Natural killer cell treated with Interleukin-12 subunit alpha and Interleukin-12 subunit beta and Interleukin-15 and Interleukin-18, amount 100 ng/mL, for 72 hours (primary cell): ENCODE measurements at places on chromosomes 7 and 10.
A peak's percentile ranks its signal among the peaks of the same experiment; 100 is the strongest.

DNA sequence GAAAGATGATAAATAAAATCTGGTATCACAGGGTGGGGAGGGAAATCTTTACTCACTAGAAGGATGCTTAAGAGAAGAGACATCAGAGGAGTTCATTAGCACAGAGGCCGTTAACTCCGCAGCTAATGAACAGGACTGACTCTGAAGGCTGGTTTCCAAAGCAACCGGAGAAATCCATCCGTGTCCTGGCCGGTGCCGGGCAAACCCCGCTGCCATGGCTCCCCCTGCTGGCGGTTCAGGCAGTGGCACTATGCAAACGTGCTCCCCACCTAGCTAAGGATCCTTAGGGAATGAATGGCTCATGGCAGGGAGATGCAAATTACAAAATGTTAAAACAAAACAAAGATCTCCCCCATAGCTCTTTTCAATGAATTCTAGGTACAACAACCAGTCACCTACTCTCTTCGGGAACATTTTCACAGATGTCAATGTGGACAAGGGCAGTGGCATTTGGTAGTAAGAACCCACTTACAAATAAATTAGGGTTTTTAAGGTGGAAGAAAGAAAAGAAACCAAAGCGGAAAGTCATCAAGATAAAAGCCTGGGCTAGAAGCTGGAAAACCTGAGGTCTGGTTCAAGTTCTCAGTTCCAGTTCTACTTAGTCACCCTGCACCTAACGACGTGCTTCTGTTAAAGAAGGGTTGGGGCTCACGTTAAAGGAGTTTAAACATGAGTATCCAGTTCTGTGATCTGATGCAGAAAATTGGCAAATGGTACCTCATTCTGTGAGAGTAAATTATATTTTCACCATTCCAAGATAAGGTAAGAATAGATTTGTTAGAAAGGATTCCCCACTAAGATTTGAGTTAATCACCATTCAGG, 138.2 kb downstream of the SVIL start:
- peak; percentile 75 for DNase-seq

GRCh38 chr10:64454962-64455361, 933.8 kb downstream of the REEP3 start:
- no peak for DNase-seq

DNA sequence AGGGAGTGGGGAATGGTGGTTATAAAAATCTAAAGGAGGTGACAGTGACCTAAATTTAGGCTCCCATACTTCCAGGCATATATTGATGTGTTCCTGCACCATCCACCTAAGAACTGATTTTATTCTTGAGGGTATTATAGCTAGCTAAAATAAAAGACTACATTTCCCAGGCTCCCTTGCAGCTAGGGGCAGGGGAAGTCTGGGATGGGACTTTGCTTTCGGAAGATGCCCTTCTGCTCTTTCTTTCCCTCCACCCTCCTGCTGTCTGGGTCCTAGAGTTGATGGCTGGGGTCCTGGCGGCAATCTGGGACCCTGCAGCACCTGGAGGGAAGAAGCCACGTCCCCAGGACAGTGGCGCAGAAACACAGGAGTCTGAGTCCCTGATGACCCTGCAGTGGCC, 53.8 kb upstream of the SAMD8 start:
- DNase-seq, result no peak

GRCh38 chr7:28784171-28784902, 173.8 kb downstream of the TRIL start:
- DNase-seq, result no peak

GRCh38 chr10:132163278-132163765, 23.4 kb upstream of the DPYSL4 start:
- no peak for DNase-seq

DNA sequence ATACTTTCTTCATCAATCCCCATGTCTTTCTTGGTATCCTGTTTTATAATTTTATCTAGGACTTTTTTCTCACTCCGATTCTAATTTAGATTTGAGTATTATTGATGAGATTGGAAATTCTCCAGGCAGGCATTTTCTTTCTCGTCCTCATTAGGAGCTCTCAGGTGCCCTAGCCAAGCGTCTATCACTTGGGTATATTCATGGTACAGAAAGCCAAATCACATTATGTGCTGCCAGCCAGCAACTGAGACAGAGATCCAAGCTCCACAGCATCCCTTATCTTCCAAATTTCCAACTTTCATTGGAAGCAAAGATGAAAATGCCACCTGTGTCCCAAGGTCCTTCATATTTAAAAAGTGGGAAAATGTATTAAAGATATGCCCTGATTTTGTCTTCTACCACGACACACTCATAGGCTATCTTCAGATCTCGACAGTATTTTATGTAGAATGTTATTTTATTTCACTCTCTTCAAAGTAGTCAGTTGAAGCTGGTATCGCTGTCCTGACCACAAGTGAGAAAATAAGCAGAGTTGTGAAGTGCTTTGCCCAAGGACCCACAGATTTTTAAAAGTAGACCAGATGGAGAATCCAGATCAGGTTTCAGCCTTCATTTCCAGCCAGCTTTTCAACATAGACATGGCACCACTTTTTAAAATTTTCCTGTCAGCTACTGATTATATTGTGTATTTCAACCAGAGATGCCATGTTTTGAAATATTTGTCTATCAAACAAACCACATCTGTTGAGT, 773.4 kb downstream of the CNTNAP2 start:
- DNase-seq, result no peak

DNA sequence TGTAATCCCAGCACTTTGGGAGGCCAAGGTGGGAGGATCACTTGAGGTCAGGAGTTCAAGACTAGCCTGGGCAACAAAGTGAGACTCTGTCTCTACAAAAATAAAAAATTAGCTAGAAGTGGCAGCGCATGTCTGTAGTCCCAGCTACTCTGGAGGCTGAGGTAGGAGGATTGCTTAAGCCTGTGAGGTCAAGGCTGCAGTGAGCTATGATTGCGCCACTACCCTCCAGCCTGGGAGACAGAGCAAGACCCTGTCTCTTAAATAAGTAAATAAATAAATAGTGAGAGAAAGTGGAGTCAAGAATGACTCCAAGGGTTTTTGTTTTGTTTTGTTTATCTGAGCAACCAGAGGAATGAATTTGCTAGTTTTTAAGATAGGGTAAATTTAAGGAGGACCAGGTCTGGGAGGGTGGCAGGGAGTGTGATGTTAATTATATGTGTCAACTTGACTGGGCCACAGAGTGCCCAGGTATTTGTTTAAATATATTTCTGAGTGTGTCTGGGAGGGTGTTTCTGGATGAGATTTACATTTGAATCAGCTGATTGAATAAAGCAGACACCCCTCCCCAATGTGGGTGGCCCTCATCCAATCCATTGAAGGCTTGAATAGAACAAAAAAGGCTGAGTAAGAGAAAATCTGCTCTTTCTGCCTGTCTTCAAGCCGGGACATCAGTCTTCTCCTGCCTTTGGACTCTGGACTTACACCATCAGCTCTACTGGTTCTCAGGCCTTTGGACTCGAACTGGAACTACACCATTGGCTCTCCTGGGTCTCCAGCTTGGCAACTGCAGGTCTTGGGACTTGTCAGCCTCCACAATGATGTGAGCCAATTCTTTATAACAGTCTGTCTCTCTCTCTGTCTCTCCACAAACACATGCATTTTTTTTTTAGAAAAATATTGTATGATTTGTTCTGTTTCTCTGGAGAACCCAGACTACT, 23.5 kb downstream of the IMPDH1 start:
- DNase-seq, result no peak

GRCh38 chr7:27714831-27715444, 25.0 kb upstream of the TAX1BP1 start:
- DNase-seq, result no peak

DNA sequence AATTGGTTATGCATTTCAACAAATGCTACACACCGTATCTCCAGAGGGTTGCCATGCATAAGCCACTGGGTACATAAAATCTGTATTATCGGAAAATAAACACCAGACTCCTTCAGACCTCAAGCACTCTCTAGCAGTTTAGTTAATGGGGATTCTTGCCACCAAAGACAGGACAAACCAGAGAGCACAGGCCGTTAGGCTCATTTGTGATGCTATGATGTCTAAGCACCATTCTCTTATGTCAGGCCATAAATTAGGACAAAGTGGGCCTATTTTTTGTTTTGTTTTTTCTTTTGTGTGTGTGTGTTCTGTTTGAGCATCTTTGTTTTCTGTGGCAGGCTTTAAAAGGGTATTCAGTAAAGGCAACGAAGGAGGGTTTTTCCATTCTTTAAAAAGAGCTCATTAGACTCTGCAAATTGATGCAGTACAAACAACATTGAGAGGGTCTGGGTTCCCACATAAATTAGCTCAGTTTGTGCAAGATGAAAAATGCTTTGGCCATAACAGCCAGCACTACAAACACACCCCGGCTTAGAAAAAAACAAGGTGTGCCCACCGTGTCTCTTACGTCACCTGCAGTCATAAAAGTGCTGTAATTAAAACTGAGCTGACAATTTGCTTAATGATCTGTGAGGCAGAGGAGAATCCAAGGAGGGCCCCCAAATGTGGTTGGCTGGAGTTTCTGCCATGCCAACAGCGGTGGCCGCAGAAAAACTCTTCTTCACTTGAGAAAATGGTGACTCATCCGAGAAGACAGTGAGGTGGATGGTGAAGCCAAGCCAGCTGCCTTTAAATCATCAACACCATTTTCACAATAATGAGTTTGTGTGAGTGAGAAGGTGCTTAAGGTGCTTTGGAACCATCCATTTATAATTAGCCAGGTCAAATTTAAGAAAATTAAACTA, 297.9 kb downstream of the GATA3 start:
- DNase-seq, result no peak

- no peak for DNase-seq
Observed at GRCh38 chr7:132837529-132837928, 244.4 kb downstream of the CHCHD3 start.
